Caki2 (cell line): ENCODE measurements at places on chromosomes 2 and 18.
A peak's percentile ranks its signal among the peaks of the same experiment; 100 is the strongest.

DNA sequence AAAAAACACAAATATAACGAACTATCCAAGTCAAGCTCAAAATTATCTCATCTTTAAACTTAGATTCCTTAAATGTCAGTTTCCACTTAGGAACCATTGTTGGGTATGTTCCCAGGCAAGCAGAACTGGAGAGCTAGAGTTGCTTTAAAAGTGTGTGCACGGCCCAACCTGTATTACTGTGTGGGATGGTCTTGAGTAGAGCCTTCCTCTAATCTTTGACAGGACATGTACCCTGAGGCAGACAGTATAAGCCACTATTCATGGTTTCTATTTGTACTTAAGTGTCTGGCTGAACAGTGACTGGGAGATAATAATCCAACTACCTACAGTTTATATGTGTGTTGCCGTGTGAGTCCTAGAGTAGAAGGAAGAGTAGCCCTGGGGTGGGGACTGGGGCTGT is 239.7 kb downstream of the GPD2 start:
- no peak for DNase-seq

GRCh38 chr2:220619525-220620220 is 952.4 kb downstream of the EPHA4 start:
- peak; percentile 86 for DNase-seq

- peak; percentile 26 for DNase-seq
These were observed 188.1 kb downstream of the ZEB2 start for GRCh38 chr2:144331674-144332355.

GRCh38 chr2:174595116-174595809 is 2.3 kb downstream of the WIPF1 start:
- DNase-seq, result no peak
